ENCODE measurements at places on chromosomes 4 and X.

- DNase-seq = no peak
Observed at GRCh38 chr4:165709973-165710526, 163.0 kb upstream of the TLL1 start.

- DNase-seq = no peak
Observed at GRCh38 chr4:8775751-8776355, 95.8 kb downstream of the HMX1 start.

GRCh38 chrX:125782184-125782583, 383.9 kb downstream of the DCAF12L2 start:
- no peak for DNase-seq

GRCh38 chrX:97400492-97400891, 516.8 kb downstream of the RPA4 start:
- DNase-seq = no peak

DNA sequence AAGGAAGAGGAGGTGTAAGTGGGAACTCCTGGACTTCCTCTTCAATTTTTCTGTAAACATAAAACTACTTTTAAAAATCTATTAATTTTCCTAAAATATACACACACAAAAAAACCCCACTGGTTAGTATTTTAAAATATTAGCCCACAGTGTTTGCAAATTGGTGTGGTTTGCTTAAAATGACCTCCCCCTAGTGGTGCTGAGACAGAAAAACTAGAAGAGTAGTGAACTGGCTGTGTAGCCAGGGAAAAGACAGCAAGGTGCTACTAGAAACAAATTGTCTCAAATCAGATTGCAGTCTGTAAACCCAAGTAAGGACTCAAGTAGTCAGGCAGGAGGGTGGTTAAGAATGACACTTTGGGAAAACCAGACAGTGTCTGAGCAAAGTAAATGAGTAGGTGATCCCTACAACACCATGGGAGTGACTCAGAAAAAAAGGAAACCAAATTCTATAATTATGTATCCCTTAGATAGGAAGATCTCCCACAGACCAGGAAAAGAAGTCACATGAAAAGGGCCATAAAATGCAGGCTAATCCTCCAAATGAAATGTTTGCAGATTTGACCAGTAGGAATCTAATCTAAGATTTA, 26.0 kb downstream of the AMTN start:
- no peak for DNase-seq

GRCh38 chr4:14640476-14640875, 361.8 kb upstream of the CPEB2 start:
- no peak for DNase-seq

DNA sequence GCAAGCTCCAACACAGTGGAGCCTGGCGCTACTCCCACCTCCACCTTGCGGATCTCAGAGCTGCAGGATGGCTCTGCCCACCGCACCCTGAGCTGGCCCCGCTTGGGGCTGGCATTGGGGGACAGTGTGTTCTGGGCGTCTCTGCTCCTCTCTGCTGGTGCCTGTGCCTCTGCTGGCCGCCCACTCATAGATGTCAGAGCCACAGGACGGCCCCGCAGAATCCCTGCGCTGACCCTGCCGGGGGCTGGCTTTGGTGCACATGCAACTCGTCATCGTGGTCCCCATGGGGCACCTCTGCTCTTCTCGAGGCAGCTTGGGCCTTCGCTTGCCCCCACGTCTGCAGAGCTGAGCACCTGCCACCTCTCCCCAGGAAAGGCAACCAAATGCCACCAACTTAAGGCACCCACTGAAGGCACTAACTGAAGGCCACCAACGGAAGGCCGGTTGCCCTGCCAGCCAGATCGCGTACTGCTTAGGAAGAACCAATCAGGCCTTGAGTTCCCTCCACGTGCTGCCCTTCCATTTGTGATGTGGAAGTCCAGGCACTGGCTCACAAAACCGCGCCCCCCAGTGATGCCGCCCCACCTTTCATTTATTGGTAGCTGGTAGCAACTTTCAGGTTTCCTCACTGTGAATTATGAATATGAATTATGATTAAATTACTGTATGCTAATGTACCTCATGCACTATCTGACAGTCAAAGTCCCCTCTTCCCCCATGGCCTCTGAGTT, 23.3 kb upstream of the FRG1 start:
- DNase-seq = no peak

DNA sequence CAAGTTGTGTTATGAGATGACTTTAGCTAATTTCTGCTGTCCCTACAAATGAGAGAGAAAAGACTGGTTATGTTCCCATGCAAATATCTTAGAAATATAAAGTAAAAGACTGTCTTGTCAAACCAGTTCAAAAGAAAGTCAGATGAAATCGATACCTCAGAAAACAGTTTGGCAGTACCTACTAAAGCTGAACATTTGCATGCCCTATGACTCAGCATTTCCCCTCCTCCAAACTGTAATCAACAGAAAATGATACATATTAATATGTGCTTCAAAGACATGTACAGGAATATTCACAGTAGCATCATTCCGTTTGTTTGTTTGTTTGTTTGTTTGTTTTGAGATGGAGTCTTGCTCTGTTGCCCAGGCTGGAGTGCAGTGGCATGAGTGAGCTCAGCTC, 90.3 kb downstream of the ARX start:
- DNase-seq = no peak

- peak; percentile 23 for DNase-seq
Observed at GRCh38 chrX:57821703-57822387, 88.4 kb downstream of the ZXDA start.

GRCh38 chrX:125503769-125504168, 184.1 kb downstream of the TEX13C start:
- DNase-seq = no peak

DNA sequence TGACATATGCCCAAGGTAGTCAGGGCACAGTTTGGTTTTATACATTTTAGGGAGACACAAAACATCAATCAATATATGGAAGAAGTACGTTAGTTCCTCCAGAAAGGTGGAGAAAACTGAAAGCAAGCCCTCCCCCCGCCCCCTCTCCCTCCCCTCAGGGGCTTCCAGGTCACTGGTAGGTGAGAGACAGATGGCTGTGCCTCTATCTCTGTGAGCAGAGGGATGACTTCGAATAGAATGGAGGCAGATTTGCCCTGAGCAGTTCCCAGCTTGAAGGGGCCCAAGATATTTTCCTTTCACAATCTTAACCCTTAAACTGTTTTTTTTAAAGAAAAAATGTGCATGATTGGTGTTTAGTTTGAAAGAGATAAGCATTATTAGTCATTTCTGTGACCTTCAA, 114.0 kb downstream of the PCDH10 start:
- no peak for DNase-seq

- DNase-seq = no peak
Observed at GRCh38 chr4:92120810-92121498, 182.8 kb upstream of the GRID2 start.

DNA sequence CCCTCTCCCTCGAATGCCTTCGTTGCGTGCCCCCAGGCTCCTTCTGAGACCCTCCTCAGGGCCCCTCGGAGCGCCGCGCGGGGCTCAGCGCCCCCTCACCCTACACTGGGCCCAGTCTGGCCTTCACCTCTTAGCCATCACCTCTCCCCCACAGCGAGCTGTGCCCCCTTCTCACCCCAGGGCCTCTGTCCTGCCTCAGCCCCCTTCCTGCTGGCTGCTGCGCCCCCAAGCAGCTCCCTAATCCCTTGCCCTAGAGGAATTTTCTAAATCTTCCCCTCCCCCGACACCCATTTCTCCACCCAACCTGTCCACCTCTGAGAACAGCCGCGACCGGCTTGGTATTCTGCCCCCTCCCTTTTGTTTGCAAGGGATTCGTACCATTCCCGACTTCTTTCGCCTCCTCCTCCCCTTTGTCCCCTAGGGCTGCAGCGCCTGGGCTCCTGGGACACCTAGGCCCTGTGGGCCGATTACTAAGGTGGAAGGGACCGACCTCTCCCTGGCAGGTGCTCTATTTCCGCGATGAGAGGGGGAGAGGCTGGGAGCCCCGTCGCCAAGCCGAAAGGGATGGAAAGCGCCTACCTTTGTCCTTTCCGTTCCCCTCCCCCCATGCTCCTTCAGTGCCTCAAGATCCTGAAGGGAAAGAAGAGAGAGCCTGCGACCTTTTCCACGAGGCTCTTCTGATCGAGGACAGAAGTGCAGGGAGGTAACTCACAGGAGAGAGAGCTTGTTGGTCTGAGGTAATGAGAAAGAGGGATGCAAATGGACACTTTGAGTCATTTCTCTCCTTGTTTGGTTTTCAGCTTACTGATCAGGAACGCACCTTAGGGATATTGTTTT, 10.9 kb downstream of the DLG3 start:
- peak; percentile 18 for DNase-seq

DNA sequence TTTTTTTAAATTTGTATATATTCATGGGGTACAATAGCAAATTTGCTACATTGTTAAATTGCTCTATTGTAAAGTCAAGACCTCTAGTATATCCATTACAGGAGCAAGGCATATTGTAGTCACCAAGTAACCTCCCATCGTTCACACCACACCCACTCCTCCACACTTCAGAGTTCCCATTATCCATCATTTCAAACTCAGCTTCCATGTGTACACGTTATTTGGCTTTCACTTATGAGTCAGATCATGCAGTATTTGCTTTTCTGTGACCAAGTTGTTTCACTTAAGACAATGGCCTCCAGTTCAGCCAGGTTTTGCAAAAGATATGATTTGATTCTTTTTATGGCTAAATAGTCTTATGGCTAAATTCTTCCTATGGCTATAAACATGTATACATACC, 2614.2 kb downstream of the PCDH7 start:
- DNase-seq = no peak

- no peak for DNase-seq
Observed at GRCh38 chr4:111630705-111631104, 514.5 kb upstream of the FAM241A start.

DNA sequence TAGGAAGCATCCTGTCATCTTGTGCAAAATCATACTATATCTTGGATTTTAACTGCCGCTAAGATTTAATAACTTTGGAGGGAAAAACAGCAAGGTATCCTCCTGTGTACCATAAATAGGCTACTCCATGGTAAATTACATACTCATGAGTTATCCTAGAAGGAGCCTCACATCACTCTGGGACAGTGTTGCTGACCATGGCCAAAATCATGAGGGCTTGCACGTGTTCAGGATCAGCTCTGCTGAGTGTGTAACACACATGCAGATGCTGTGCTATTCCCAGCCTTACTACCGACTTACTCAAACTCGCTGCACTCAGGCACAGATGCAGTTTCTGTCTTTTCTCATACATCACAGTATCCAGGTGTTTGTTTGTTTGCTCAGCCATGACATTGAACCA, 56.6 kb downstream of the DKK2 start:
- DNase-seq = no peak

Measured in GM10248 (cell line).